ENCODE measurements at places on chromosomes 5 and 9.

- no peak for DNase-seq
Measured at GRCh38 chr5:123543438-123543837, 31.5 kb downstream of the CSNK1G3 start.

DNA sequence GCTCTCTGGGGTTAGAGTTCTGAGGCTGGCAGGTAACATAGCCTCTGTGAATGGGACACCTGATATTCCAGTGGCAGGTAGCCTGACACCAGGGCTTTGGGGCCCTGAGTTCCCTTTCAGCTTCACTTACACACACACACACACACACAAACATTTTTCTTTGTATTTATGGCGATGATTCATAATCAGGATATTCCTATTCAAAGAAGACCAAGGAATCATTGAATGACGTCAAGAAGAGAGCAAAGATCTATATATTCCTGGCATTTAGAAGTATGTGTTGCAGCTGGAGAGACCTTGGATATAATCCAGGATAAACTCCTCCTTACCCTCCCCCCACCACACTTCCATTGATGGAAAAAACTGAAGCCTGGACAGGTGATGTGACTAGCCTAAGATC, 7.9 kb upstream of the ENTREP1 start:
- peak; percentile 36 for DNase-seq

DNA sequence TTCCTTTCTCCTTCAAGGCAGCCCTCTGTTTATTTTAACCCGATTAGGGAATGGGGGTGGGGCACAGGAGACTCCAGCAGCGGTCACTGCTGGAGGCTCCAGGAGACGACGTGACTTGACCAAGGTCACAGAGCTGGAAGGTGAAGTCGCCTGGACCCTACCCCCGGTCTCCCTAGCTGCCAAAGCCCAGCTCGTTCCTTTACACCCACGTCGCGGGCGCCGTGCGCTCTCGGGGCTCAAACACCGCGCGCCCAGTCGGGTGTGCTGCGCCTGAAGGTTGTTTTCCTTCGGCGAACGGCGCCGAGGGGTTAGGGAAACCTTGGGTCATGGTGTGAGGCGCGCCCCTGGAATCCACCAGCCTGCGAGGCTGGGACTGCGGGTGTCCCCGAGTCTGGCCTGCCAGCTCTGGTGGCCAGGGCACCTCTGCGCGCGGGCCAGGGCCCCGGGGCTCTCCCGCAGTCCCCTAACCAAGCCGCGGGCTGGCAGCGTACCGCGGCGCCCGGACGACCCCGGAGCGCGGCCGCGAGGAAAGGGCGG, 747 bp upstream of the UNC5A start:
- no peak for DNase-seq

- no peak for DNase-seq
Measured at GRCh38 chr9:134516464-134516863, 125.1 kb upstream of the COL5A1 start.

GRCh38 chr5:95989283-95990048, 27.8 kb upstream of the ELL2 start:
- DNase-seq, result no peak

DNA sequence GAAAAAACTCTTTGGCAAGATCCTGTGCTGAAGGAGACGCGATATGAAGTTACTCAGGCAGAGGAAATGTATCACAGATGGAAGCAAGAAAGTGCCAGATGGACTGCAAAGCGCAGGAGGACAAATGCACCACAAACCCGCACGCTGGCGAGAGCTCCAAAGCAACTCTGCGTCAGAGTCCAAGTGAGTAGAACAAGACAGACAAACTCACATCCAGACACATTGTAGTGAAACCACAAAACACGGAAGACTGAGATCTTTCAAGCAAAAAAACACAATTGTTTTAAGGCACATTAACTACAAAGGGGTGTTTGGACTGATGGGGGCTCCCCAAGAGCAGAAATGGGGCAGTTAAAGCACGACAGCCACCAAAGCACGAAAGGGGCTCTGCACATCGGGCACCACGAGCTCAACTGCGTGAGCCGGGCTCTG, 39.2 kb upstream of the NKD2 start:
- peak; percentile 85 for DNase-seq

- no peak for DNase-seq
Measured at GRCh38 chr9:93164085-93164484, 19.9 kb upstream of the WNK2 start.

DNA sequence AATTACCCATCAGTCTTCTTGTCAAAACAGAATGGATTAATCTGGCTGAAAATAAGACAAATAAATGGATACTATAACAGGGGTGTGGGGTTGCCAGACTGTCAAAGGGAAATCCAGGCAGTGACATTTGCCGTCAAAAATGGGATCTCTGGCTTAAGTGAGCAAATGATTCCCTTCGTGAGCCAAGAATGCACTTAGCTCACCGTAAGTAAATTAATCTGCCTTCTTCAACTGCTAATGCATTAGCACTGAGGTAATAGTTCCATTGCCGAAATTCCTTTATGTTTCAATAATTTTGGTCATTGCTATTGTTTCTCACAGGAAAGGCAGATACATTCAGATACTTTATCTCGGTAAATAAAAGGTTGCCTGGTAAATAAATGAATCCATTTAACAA, 377.8 kb downstream of the KIAA0825 start:
- peak; percentile 20 for DNase-seq

GRCh38 chr5:11905206-11905605, 960 bp upstream of the CTNND2 start:
- DNase-seq, result no peak

DNA sequence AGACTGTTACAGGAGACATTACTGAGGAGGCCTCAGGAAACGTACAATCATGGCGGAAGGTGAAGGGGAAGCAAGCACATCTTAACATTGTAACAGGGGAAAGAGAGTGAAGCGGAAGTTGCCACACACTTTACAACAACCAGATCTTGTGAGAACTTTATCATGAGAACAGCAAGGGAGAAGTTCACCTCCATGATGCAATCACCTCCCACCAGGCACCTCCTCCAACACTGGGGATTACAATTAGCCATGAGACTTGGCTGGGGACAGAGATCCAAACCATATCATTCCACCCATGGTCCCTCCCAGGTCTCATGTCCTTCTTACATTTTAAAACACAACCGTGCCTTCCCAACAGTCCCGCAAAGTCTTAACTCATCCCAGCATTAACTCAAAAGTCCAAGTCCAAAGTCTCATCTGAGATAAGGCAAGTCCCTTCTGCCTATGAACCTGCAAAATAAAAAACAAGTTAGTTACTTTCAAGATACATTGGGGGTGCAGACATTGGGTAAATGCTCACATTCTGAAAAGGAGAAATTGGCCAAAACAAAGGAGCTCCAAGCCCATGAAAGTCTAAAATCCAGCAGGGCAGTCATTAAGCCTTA, 138.3 kb downstream of the TMEM161B start:
- no peak for DNase-seq

- no peak for DNase-seq
Measured at GRCh38 chr9:10690546-10690945, 77.7 kb upstream of the PTPRD start.

DNA sequence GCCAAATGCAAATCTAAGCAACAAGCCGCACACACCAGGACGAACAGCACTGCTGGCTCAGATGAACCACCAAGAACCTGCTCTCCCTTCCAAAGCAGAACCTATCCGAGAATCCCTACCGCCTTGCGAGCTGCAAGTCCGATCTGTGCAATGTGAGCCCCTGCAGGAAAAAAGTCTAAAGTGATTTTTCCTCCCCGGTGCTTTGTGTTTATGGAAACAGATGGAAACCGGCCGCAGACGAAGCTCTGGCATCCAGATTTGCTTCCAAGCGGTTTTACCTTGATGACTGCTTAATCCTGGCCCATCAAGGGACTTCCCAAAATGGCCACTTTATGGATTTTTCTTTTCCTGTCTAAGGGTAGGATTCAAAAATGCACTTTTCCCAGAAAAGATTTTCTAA, 112.5 kb downstream of the VAV2 start:
- no peak for DNase-seq

Measured in fibroblast of pulmonary artery (primary cell).